ENCODE measurements at places on chromosomes 4 and X. TPM values are rescaled to one million over a fixed set of nuclear protein-coding genes. Genes with fewer than 3 reads are reported as not detected.

- DNase-seq, result peak; percentile 11
These were observed 23.7 kb downstream of the DCHS2 start for GRCh38 chr4:154467886-154468285.

The GYPA gene
- not detected for total RNA-seq

DNA sequence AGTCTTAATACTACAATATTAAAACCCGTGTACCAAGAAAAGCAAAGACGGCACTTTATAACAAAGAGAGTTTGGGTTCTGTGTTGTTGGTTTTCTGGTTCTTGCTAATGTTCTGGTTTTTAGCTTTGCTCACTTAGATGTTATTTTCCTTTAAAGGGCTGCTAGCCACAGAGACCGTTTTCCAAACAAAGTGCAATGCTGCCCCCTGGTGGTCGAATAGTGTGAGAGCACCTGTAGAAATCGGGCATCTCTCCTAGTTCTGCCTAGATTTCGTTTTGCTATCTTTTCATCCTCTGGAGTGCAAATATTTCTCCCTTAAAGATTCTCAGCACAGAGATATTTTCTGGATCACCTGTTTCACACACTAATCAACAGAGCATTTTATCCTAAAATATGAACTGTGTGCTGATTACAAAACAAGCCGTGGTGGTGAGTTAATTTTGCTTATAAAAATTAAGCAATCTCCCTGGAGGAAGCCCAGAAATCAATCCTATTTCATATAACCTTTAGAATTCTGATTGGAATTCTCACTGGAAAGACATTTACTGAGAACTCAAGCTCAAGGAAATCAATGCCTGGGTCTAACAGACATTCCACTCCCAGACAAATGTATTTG is 334.5 kb upstream of the NOCT start:
- DNase-seq, result peak; percentile 78

The MSMO1 gene
- total RNA-seq, result 369 TPM

The FRG2 gene
- not detected for total RNA-seq

DNA sequence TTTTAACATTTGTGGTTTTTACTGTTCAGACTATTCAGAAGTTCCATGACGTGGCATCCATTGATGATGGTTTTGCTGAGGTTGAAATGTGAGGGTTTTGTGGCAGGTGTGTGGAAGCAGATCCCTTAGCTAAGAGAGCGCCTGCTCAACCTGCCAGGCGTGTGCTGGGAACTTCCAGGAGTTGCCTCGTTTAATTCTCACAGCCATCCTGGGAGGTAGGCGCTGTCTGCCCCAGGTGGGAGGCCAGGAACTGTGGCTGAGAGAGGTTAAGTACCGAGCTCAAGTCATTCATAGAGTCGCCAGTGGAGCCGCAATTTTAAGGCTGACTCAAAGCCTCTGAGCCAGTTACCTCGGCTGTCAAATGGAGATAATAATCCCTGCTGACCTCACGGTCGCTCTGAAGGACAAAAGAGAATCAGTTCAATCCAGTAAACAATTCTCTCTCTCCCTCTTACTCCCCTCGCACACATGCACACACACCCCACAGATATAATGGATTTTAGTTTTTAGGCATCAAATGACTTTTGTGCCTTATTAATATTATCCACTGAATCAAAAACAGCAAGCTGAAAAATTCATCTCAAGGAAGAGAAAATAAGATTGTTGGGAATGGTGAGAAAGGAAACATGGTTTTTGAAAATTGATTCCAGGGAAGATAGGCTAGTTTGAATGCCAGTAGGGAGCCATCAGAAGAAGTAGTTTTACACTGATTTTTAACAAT is 171.3 kb downstream of the PTTG2 start:
- DNase-seq, result peak; percentile 54

The S100P gene
- total RNA-seq, result not detected

DNA sequence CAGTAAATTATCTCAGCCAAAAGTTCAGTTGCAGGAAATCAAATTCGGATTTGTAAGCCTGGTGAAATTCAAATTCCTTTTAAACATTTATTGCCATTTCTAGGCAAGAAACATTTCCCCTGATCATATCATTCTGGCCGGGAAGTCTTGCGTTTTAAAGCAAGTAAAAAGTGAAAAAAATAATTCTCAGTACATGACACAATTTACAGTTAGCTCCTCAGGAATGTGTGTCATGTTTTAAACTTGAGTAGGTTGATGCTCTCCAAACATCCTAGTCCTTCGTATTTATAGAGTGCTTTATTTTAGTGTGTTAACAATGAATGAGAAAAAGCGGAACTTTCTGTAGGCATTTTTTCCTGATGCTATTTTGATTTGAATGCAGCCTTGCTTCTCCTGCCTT is 158.3 kb upstream of the SCML1 start:
- DNase-seq, result peak; percentile 29

DNA sequence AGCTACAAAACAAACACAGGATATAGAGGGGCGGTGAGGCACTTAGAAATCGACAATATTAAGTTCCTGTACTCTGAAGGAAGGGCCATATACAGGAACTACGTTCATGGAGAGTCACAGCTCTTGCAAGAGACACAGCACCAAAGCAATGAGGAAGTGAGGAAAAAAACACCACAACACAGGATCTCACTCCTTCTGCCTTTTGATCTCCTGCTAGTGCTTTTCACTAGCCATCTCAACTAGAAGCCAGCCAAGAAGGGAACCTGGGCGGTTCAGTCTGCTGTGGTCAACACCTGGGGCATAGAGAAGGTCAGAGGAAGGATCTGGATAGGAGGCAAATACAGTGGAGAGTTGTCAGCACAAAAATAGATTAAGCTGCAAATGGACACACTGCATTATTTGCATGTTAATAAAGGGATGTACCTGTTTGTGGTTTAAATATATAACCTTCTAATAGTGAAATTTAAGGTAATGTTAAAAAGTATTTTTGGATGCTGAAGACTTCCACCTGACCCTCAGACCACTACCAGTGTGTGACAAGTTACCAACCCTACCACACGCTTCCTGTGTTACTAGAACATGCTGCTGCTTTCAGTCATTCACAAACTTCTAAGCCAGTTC is 104.6 kb downstream of the DTHD1 start:
- DNase-seq, result no peak

GRCh38 chrX:24298191-24298590 is 15.7 kb downstream of the SUPT20HL2 start:
- no peak for DNase-seq

DNA sequence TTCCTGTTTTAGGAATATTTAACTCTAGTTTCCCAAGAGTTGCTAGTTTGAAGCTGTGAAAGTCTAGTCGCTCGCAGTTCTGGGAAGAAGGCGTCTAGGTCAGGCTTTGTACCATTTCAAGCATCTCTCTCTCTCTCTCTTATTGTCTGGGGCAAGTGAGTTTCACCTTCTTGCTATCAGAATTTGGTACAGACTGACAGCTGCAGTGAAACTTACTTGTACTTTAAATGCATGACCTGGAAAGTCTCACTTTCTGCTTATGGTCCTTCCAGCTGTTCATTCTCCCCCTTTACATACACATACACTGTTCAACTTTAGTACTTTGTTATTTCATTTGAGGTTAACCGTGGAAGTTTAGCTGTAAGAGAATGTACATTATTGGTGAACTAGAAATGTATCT is 4.4 kb downstream of the FRMPD4 start:
- DNase-seq, result no peak

All from fibroblast of villous mesenchyme (primary cell).